ENCODE measurements at places on chromosomes 7 and 10. TPM values are rescaled to one million over a fixed set of nuclear protein-coding genes. Genes with fewer than 3 reads are reported as not detected.

Gene MYL10
- total RNA-seq = not detected

Gene PNLIP
- total RNA-seq = not detected

Gene NPC1L1
- not detected for total RNA-seq

Gene RAB19
- total RNA-seq = 0.37 TPM

Gene GOLGA7B
- not detected for total RNA-seq

Gene SEC31B
- 36.4 TPM for total RNA-seq

Gene FZD8
- total RNA-seq = 1.7 TPM

Gene TFPI2
- 0.96 TPM for total RNA-seq

Gene TWNK
- total RNA-seq = 11.8 TPM

Gene SSC4D
- not detected for total RNA-seq

Gene CLRN3
- not detected for total RNA-seq

Gene NODAL
- total RNA-seq = not detected

- H3K4me3 ChIP-seq = no peak overlapping the region
- no peaks in the 10 kb centered on the region for H3K4me1 ChIP-seq
- no peak overlapping the region for H3K27ac ChIP-seq
- H3K36me3 ChIP-seq = peaks cover 12% of the 10 kb centered on the region
These were observed 45.7 kb downstream of the DAGLB start for GRCh38 chr7:6402041-6402440.

GRCh38 chr7:85103357-85103756, 83.5 kb downstream of the SEMA3D start:
- no peaks in the 10 kb centered on the region for H3K36me3 ChIP-seq
- H3K4me1 ChIP-seq = no peaks in the 10 kb centered on the region
- H3K27ac ChIP-seq = no peak overlapping the region
- H3K27me3 ChIP-seq = no peaks in the 10 kb centered on the region
- no peak overlapping the region for H3K4me3 ChIP-seq

DNA sequence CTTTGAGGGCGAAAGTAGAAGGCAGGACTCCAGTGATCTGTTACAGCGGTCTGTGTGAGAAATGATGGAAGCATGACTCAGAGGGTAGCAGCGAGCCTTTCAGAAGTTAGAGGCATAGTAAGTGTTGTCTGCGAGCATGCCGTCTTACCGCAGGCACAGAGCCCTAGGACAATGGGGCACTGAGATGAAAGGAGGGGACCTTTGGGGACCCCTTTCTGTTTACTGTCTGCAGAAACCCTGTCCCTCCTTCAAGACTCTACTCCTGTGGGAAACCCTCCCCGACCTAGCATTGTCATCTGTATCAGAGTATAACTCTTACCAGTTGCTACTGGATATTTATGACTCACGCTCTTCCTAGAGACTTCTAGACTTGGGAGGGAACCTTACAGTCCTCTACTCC, 87.2 kb upstream of the AGK start:
- H3K4me3 ChIP-seq = no peak overlapping the region
- H3K27ac ChIP-seq = no peak overlapping the region
- no peaks in the 10 kb centered on the region for H3K4me1 ChIP-seq
- H3K27me3 ChIP-seq = no peaks in the 10 kb centered on the region

DNA sequence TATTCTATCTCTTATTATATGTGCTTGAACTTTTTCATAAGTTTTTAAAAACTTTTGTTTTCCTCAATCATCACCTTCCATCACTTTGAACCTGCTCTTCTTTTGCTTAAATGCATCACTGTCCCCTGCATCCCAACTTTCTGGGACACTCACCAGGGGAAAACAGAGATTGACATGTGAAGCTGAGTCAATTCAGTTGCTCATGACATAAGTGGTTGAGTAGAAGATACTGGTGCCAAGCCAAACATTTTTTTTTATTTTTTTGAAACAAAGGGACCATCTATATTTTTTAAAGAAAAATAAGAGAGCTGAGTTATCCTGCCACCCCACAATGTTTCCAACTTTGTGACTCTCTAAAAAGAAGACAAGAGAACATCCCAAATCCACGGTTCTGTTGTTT, 61.8 kb upstream of the AHR start:
- H3K4me1 ChIP-seq = peaks cover 19% of the 10 kb centered on the region
- no peak overlapping the region for H3K27ac ChIP-seq
- DNase-seq = no peak
- no peaks in the 10 kb centered on the region for H3K27me3 ChIP-seq
- H3K36me3 ChIP-seq = no peaks in the 10 kb centered on the region

DNA sequence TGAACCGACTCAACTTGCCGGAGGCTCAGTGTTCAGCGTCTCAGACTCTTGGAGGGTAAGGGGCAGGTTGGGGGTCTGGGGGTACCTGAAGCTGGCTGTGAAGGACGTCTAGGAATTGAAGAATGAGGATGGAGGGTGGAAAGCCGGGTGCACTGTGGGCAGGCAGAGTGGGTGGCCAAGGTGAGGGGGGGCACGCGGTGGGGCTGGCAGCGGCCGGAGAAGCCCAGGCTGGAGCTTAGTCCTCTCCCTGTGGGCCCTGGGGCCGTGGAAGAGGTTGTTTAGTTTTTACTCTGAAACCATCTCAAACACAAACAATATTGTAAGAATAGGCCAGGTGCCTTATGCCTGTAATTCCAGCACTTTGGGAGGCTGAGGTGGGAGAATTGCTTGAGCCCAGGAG, 83.4 kb downstream of the UNCX start:
- no peaks in the 10 kb centered on the region for H3K4me1 ChIP-seq
- no peak overlapping the region for H3K4me3 ChIP-seq
- no peaks in the 10 kb centered on the region for H3K27me3 ChIP-seq
- no peak overlapping the region for H3K27ac ChIP-seq
- no peak for DNase-seq

GRCh38 chr10:3948843-3949242, 163.8 kb upstream of the KLF6 start:
- H3K4me3 ChIP-seq = no peak overlapping the region
- no peak overlapping the region for H3K27ac ChIP-seq
- H3K27me3 ChIP-seq = no peaks in the 10 kb centered on the region
- no peaks in the 10 kb centered on the region for H3K36me3 ChIP-seq
- DNase-seq = no peak
- no peaks in the 10 kb centered on the region for H3K4me1 ChIP-seq

DNA sequence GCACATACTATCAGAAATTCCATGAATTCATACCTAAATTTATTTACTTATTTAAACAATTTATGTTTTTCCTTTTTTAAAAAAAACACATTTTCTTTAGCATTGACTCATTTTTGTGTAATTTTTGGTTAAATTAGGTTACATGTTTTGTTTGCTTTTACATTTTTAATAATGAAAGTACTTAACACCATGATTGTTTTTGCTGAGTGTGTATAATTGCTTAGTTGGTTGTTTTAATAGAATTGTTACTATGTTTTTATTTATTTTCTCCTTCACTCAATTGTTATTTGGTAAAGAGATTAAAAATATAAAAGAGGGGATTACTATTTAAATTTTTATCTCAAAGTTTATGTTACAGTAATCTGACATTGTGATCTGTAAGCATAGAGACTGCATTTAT, 508.4 kb downstream of the NRG3 start:
- no peak overlapping the region for H3K4me3 ChIP-seq
- no peak overlapping the region for H3K27ac ChIP-seq
- H3K4me1 ChIP-seq = no peaks in the 10 kb centered on the region
- H3K36me3 ChIP-seq = no peaks in the 10 kb centered on the region

DNA sequence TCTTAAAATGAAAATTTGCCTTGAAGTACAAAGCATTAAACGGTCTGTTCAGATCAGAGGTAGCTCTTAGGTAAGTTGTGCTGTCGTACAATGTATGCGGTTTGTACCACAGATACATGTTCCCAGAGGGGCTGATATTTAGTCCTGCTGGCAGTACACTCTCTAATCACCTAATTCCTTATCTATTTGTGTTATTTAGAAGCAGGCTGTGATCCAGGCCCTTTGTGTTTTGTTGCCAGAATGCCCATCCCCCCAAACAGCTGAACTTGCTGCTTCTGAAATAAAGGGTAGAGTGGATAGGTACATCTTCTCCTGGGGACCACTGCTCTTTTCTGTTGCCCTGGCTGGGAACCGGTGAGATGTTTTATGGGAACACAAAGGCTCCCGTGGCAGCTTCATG, 84.5 kb downstream of the SND1 start:
- H3K27ac ChIP-seq = no peak overlapping the region
- H3K27me3 ChIP-seq = no peaks in the 10 kb centered on the region
- peaks cover 29% of the 10 kb centered on the region for H3K36me3 ChIP-seq
- no peak for DNase-seq
- H3K4me3 ChIP-seq = no peak overlapping the region

DNA sequence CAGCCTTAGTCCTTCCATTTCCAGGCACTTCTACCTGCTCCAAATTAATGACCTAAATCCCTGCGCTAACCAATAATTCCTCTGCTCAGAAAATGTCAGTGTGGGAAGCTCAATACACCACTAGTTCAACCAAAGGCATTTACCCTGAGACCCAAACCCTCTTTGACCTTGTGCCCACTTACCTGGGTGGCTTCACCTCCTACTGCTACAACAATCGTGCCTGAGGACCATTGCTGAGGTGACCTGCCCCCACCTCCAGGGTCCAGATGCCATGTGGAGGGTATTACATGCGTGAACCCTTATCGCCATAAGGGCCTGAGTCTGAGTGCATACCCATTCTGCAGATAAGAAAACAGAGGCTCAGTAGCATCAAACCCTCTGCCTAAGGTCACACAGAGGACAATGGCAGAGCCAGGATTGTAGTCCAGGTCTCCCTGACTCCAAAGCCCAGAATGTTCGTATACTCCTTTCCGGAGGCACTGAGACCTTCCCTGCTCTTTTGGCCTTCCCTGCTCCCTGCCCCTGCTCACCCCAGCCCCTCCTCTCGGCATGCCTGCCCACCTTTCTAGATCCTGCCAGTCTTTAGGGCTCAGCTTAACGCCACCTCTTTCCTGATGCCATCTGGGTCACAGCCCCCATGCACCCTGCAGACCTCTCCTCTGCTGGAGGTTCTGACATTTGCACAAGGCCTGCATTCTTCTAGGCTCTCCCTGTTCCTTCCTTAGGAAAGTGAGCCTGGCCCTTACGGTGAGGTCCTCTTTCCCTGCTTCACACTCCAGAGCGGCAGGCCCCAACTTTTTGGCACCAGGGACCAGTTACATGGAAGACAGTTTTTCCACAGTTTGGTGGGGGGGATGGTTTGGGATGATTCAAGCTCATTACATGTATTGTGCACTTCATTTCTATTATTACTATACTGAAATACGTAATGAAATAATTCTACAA, 94.9 kb downstream of the CHST15 start:
- peaks cover 32% of the 10 kb centered on the region for H3K4me1 ChIP-seq
- peaks cover 7% of the 10 kb centered on the region for H3K27me3 ChIP-seq
- no peak overlapping the region for H3K4me3 ChIP-seq
- no peaks in the 10 kb centered on the region for H3K36me3 ChIP-seq

DNA sequence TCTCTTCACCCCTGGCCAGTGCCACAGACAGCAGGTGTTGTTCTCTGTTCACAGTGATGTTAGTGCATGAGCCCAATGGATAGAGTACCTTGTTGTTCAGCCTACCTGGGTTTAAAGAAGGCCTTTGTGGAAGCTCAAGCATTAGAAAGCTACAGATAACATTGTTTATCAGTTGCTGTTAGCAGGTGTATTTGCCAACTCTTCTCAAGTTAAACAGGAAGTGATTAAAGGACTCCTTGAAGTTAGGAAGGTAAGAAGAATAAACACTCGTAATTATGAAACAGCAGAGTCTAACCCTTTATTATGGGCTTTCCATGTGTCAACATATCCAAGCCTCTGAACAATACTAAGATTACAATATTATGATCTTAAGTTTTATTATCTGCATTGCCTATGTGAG, 25.9 kb downstream of the RGR start:
- H3K36me3 ChIP-seq = no peaks in the 10 kb centered on the region
- no peak for DNase-seq
- peaks cover 9% of the 10 kb centered on the region for H3K27me3 ChIP-seq
- H3K27ac ChIP-seq = no peak overlapping the region

GRCh38 chr7:29946428-29947186, 43.0 kb downstream of the SCRN1 start:
- peak; percentile 13 for DNase-seq
- H3K4me3 ChIP-seq = no peak overlapping the region
- H3K27me3 ChIP-seq = no peaks in the 10 kb centered on the region
- H3K27ac ChIP-seq = no peak overlapping the region
- H3K4me1 ChIP-seq = no peaks in the 10 kb centered on the region

- no peak overlapping the region for H3K27ac ChIP-seq
- H3K27me3 ChIP-seq = no peaks in the 10 kb centered on the region
- H3K4me3 ChIP-seq = no peak overlapping the region
- H3K36me3 ChIP-seq = no peaks in the 10 kb centered on the region
These were observed 665.6 kb downstream of the DNAJB9 start for GRCh38 chr7:109235316-109235715.

DNA sequence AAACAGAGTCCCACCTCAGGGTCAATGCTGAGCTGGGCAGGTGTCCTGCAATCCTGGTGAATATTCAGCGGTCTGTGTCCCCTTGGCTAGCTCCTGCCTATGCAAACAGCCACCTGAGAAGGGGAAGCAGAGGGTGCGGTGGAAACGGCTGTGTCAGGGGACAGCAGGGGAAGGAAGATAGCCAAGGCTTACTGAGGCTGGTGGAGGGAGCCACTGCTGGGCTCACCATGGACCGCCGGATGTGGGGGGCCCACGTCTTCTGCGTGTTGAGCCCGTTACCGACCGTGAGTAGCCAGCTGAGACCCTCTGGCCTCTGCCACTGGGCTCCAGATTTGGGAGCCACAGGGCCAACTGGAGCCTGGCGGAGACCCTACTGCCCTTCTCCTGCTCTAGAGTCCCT, at the start of gene GHRHR:
TSS of gene GHRHR (plus strand) at position 112 of the 400 bp plus-strand sequence. CDS start at position 228, 116 bp downstream.
- no peaks in the 10 kb centered on the region for H3K27me3 ChIP-seq
- DNase-seq = no peak
- no peak within 1 kb of the TSS for H3K4me3 ChIP-seq

DNA sequence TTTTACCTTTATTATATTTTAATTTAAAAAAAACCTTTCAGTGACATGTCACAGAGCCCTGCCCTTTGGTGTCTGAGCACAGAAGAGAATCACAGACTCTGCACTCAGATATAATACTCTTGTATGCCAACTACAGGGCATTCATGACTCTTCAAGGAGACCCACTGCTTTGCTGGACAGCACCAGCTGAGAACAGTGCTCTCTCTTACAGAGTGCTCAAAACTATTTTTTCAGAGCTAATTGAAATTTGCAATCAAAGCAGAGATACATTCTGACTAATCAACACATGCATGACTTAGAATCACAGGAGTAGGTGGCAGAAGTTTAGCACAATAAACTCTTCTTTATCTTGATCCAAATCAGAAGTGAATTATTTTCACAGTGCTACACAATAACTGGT, 99.1 kb downstream of the OSBPL3 start:
- no peaks in the 10 kb centered on the region for H3K27me3 ChIP-seq
- no peak overlapping the region for H3K27ac ChIP-seq
- no peak overlapping the region for H3K4me3 ChIP-seq
- H3K36me3 ChIP-seq = no peaks in the 10 kb centered on the region
- no peak for DNase-seq

GRCh38 chr7:44796504-44797328, at the start of gene PPIA:
Gene PPIA (plus strand): TSS chr7:44796681. CDS start chr7:44796725, 44 bp downstream.
- peaks cover 15% of the 10 kb centered on the region for H3K4me1 ChIP-seq
- H3K27ac ChIP-seq = peak within 1 kb of the TSS; percentile 97
- peak within 1 kb of the TSS; percentile 89 for H3K4me3 ChIP-seq
- peak; percentile 99 for DNase-seq
- peaks cover 11% of the 10 kb centered on the region for H3K36me3 ChIP-seq
- no peaks in the 10 kb centered on the region for H3K27me3 ChIP-seq

Data from B cell (primary cell).